ENCODE measurements at places on chromosomes 7 and 10.

GRCh38 chr10:24465124-24465874 is 256.4 kb downstream of the KIAA1217 start:
- DNase-seq = no peak

- DNase-seq = no peak
These were observed 18.0 kb upstream of the RSU1 start for GRCh38 chr10:16835228-16835627.

GRCh38 chr10:75924309-75924902 is 493.0 kb downstream of the LRMDA start:
- DNase-seq = no peak

- no peak for DNase-seq
These were observed 76.2 kb downstream of the WDR11 start for GRCh38 chr10:120927352-120927751.

- DNase-seq = no peak
These were observed 386.5 kb upstream of the SEMA3D start for GRCh38 chr7:85573346-85573745.

GRCh38 chr10:112287844-112288243 is 4.6 kb downstream of the TECTB start:
- no peak for DNase-seq

DNA sequence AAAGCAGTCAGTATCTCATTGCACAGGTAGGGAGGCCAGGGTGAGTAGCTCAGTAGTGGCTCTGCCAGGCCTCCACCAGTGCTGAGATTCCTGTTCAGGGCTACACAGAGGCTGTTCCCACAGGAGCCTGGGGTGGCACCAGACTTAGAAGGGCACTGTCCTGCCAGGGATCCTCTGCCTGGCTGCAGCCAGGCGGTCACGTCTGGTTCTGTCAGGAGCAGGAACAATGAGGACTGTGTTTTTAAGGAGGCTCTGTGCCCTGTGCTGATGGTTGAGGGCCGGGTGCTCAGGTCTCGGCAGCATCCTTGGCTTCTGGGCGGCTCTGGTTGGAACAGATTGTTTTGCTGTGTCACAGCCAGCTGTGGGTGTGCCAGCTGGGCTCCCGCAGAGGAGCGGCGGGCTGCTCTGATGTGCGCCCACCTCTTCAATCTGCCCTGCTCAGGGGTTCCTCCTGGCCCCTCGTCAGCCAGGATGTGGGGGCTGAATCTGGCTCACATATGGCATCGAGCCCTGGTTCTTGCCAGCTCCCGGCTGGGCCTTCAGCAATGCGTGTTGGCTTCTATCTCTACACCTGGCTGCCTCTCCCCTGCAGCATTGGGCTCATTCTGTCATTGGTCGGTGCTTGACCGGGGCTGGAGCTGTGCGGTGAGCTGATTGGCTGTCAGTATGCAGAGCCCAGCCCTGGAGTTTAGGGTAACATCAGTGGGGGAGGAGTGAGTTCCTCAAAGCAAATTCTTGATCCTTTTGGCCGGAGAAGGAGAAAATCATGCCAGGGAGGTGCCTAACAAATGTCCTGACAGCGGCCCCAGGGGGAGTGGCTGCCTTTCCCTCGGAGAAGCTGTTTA is 41.2 kb downstream of the TACR2 start:
- DNase-seq = peak; percentile 95

DNA sequence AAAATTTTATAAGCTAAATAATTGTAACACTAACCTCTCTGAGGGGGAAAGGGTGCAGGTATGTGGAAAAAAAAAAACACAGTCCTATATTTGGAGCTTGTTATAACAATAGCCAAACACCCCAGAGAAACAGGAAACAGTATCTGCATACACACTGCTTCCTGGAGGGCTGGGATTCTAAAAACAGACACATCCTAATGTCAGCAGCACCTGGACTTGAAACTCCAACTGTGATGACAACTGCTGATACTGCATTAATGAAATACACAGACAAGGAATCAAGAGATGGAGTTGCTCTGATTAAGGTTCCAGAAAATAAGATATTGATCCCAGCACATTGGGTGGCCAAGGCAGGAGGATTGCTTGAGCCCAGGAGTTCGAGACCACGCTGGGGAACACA is 9.3 kb downstream of the DAGLB start:
- no peak for DNase-seq

- no peak for DNase-seq
These were observed 38.6 kb downstream of the CLRN3 start for GRCh38 chr10:127853868-127854768.

- DNase-seq = no peak
These were observed 222.2 kb downstream of the C7orf25 start for GRCh38 chr7:42689626-42690025.

DNA sequence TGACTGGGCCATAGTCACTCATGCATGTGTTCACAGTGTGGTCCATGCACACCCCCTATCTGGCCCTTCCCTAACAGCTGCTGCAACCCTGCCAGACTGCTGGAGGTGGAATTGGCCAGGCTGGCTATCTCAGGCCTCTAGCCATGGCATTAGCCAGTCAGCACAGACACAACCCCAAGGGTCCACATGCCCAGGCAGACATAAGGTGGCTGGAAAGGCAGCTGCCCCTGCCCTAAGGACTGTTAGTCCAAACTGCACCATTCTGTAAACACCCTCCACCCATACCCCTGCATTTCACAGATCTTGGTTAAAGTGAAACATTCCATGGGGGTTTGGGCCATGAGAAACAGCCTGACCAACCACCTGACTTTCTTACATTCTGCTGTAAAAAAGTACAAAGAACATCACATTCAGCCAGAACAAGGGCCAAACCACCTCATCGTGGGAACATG is 137.4 kb upstream of the KCNMA1 start:
- no peak for DNase-seq

- no peak for DNase-seq
These were observed 517.5 kb upstream of the FOXK1 start for GRCh38 chr7:4164556-4164955.

GRCh38 chr7:34747867-34748727 is 90.1 kb downstream of the NPSR1 start:
- peak; percentile 93 for DNase-seq

DNA sequence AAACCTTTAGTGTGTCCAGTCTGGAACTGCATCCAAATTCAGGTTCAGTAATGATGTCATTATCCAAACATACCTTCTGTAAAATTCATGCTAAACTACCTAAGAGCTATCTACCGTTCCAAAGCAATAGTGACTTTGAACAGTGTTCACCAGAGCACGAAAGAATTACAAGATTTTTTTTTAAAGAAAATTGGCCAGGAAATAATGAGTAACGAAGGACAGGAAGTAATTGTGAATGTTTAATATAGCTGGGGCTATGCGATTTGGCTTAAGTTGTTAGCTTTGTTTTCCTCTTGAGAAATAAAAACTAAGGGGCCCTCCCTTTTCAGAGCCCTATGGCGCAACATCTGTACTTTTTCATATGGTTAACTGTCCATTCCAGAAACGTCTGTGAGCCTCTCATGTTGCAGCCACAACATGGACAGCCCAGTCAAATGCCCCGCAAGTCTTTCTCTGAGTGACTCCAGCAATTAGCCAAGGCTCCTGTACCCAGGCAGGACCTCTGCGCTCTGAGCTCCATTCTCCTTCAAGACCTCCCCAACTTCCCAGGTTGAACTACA is 694 bp upstream of the FAS start:
- no peak for DNase-seq

DNA sequence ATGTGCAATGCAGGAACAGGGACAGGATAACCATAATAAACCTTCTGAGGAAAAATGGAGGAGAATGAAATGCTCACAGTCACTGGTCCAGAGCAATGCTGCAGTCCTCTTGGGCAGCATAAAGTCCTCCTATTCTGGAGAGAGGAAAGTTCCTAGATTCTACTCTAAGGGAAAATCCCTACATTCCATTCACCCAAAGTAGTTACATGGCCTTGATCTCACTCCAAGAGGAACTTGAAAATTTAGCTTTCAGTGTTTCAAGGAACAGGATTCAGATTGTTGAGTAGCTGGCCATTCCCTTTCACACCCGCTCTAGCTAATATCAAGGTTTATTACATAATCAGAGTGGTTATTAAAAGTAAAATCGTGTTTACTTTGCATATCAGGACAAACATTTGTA is 168.3 kb downstream of the CHRM2 start:
- no peak for DNase-seq

- DNase-seq = no peak
These were observed 4.6 kb downstream of the POLM start for GRCh38 chr7:44077681-44078091.

- no peak for DNase-seq
These were observed 13.6 kb downstream of the NKX1-2 start for GRCh38 chr10:124436191-124436638.

DNA sequence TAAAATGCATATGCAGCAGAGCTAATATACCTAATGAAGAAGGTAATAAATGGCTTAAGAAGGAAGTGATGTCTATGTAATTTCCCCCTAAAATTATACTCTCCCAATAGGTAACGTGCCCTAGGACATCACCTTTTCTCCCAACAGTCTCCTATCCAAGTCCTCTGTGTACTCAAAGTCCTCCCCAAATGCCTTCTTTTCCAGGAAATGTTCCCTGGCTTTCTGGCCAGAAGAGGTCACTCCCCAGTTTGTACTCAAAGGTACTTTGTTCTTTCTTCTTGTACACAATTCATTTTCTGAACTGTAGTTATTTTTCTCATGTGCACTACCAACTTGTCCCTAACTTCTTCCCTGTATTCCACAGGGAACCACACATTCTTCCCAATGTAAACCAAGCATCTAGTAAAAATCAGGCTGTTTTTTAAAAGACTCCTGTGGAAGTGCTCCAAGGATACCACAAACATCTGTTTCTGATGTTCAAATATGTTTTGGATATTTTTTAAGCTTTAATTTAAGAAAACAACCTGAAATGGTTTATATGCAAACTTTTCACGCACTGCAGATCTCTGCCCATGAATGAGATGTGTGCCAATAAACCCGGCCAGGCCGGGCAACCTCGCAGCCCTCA is 262.3 kb upstream of the KLF14 start:
- no peak for DNase-seq

GRCh38 chr10:60042262-60042661 is 135.9 kb upstream of the CCDC6 start:
- DNase-seq = no peak

DNA sequence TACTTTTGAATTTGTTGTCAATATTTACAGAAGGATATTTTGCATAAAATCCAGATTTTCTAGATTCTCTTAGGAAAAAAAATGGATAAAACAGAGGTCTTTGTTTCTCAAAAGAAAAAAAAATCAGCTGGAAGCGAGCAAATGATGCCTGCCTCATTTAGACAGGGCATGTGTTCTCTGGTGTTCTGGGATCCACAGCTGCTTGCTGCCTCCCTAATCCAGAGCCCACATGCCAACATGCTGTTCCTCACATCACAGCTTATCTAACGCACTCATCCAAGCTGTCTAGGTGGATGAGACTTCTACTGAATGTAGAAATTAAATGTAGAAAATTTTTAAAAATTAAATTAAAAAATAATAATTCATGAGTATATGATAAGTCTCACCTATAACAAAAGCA is 630.1 kb downstream of the SORCS1 start:
- no peak for DNase-seq

- no peak for DNase-seq
These were observed 15.4 kb downstream of the CLCN1 start for GRCh38 chr7:143331179-143331801.

GRCh38 chr10:22369434-22370072 is 24.3 kb downstream of the SPAG6 start:
- DNase-seq = no peak

DNA sequence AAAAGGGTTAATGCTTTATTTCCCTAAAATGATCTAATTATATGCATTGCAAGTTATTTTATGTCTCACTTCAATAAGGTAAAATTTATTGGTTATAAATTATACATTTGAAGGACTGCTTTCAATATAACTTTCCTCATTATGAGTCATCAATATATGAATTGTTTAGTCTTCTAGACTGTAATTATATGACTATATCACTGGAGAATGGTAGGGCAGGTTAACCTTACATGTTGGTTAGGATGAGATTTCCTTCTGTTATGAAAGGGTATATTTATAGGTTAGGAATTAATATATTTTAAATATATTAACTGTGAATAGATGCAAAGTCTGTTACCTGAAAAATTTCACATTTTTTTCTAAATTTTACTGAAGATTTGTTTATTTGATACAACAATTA is 406.4 kb upstream of the ETV1 start:
- no peak for DNase-seq

- no peak for DNase-seq
These were observed 8.0 kb downstream of the PDGFA start for GRCh38 chr7:511476-512145.

- no peak for DNase-seq
These were observed 7.1 kb upstream of the AMZ1 start for GRCh38 chr7:2680792-2681490.

GRCh38 chr7:1659696-1660095 is 10.4 kb upstream of the ELFN1 start:
- DNase-seq = no peak

DNA sequence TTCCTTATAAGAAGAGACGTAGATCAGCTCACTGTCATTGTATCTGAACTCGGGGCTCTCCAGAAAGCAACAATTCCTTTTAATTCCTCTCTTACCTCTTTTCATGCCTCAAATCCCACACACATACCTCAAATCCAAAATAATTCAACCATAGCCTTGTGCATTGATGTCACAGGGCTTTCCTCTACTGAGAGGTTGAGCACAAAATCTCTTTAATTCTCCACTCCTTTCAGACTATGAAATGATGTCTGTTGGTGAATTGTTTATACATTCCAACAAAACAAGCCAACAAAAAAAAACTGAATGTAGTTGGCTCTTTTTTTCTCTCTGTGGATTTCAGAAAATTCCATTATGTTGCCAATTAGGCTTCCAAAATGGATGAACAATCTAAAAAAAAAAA is 53.2 kb downstream of the BPGM start:
- DNase-seq = no peak

DNA sequence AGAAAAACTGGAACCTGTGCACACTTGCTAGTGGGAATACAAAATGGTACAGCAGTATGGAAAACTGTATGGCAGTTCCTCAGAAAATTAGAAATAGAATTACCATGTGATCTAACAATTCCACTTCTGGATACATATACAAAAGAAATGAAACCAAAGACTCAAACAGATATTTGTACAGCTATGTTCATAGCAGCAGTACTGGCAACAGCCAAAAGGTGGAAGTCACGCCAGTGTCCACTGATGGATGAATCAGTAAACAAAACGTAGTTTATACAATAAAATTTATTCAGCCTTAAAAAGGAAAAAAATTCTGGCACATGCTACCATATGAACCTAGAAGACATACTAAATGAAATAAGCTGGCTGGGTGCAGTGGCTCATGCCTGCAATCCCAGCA is 23.0 kb downstream of the IDE start:
- no peak for DNase-seq

GRCh38 chr7:48426331-48426965 is 255.2 kb downstream of the ABCA13 start:
- DNase-seq = no peak

- DNase-seq = no peak
These were observed 46.1 kb upstream of the SLC35B4 start for GRCh38 chr7:134362587-134363483.

GRCh38 chr10:8075282-8076260 is 21.1 kb downstream of the GATA3 start:
- no peak for DNase-seq

GRCh38 chr10:34697351-34698247 is 117.5 kb downstream of the PARD3 start:
- DNase-seq = no peak

Data from DMS 273 treated with DMSO at 0.1 percent for 48 hours (cell line).